ENCODE measurements at places on chromosomes 5 and 9. TPM values are rescaled to one million over a fixed set of nuclear protein-coding genes. Genes with fewer than 3 reads are reported as not detected.

DNA sequence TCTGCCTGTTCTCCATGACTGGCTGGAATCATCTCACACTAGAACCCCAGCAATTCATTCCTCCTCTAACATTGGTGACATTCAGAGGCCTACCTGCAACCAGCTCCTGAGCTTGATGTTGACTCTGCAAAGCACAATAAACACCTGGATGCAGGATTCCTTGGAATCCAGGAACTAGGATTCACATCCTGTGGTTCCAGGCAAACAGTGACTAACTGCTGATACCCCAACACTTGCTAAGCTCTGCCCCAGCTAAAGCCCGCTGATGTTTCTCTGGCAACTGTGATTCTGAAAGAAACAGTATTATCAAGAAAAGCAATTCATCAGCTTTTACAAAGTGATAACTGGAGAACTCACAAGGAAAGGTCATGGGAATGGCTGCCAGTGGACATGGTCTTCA lies 29.2 kb downstream of the SUSD1 start:
- DNase-seq: peak; percentile 85

DNA sequence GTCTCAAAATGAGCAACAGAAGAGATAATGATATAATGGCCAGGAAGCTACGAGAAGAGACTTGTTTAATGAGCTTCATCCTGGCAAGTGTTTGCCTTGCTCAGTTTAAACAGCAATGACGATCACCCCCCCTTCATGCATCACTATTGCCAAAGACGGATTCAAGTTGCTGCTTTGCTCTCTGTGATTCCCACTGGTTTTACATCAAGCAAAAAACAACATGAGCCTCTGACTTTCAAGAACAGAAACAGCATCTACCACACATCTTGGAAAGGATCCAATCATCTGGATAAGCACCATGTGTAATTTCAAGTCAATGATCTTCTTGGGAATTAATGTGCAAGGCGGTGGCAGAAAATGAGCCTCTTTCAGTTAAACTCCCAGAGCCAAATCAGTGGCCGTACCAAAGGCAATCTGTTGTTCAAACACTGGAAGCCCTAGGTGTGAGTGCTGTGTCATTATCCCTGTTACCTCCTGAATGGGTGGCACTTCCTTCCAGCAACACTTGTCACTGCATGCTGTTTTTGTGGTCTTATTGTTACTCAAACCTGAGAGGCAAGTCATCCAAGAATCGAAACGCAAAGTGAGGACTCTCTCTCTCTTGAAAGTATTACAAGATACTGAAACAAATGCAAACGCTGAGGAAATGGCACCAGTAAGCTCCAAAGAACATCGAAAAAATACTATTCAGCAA lies 72.8 kb downstream of the MED27 start:
- DNase-seq: no peak

DNA sequence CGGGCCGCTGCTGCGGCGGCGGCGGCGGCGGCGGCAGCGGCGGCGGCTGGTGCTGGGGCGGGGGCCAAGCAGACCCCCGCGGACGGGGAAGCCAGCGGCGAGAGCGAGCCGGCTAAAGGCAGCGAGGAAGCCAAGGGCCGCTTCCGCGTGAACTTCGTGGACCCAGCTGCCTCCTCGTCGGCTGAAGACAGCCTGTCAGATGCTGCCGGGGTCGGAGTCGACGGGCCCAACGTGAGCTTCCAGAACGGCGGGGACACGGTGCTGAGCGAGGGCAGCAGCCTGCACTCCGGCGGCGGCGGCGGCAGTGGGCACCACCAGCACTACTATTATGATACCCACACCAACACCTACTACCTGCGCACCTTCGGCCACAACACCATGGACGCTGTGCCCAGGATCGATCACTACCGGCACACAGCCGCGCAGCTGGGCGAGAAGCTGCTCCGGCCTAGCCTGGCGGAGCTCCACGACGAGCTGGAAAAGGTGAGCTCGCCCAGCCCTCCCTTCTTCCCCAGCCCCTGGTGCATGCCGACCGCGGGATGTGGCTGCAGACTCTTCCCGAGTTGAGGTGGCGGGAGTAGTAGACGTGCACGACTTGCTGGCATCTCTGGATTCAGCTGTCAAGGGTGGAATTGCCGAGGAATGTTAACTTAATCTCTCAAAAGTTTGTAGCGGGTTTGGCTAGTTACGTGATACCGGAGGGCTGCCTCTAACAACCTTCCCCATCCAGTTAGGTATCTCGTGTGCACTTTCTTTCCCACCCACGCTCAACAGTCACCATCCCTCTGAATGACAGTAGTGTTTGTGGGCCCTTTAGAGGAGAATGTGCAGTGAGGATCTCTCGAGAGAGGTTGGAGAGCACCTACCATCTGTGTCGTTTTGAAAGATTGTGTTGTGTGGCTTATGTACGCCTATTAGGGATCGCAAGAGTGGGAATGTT lies 932 bp downstream of the SLC12A2 start:
- DNase-seq: peak; percentile 27

- no peak for DNase-seq
These were observed 57.2 kb upstream of the KCNMB1 start for GRCh38 chr5:170446365-170446764.

DNA sequence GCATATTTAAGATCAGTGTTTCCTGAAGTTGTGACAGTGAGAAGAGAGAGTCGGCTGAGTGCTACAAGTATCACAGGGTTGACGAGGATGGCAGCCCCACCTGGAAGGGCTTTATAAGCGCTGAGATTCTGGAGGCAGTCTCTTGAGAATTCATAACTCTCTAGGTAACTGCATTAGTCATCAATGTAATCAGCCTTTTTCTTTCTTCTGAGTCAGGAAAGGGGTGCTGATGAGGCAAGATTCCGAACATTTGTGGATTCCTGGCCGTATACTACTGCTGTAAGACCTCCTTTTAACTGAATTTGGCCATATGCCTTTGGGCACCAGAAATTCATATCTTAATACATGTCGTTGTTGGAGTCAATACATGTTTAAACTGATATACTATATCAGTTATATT lies 6.6 kb upstream of the RNF20 start:
- peak; percentile 10 for DNase-seq

DNA sequence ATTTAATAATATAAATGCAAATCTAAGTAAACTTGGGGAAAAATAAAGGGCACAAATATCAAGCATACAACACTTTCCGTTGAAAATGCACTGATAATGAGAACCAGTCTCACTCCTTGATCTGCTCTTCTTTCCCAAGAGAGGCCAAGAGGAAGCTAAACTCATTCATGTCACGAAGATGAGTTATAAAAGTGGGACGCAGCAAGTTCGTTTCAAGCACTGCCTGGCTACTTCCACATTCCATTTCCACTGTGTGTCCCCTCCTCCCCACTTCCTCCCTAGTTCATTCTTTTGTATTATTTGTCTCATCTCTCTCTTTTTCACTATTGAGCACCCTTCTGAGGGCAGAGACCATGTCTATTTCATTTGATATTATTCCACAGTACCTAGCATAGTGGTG lies 158.1 kb downstream of the SLC24A2 start:
- no peak for DNase-seq

DNA sequence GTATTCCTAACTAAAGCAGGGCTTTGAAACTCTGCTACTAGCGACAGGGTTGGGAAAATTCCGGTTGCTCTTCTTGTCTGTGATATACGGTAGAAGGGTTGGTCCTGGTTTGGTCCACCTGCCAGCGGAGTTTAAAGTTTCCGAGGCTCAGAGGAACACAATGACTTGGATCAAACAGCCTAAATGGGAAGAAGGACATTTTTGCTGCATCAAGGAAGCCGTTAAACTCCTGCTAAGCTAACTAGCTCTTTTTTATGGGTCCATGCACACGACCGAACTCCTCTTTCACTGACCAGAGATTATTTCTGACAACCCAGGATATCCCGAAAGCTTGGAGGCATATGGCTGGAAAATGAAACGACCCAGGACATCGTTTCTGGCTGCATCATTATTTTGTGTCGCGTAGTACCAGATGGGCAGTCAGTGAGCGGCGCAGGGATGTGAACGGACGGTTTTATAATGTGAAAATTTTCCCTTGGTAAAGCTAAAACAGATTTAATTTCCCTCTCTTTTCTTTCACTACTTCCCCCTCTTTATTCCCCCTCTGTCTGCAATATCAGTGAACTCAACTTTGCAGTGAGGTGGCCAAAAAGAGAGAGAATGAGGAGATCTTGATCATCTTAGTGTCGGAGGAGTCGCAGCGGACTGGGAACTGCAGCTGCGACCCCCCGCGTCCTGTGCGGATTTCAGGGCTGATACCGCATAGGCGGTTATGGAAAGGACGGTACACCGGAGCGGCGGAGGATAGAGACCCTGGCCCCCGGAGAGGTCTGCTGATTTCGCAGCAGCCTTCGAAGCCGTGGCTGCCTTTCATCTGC lies at the start of gene LURAP1L:
LURAP1L (plus strand) TSS at position 160 of the 818 bp plus-strand sequence. CDS start 696 bp downstream, outside the sequence.
- peak; percentile 77 for DNase-seq

DNA sequence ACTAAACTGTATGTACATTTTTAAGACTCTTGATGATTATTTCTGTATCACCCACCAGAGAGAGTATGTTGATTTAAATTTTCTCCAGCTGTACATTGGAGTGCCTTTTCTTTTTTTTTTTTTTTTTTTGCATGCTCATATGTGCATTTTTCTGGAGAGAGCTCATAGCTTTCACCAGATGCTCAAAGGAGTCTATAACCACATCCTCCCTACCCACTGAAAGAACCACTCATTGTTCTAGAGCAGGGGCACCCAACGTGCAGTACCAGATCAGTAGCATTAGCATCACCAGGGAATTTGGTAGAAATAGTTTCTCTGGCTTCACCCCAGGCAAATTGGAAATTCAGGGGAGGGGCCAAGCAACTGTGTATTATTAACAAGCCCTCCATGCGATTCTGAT lies 53.9 kb upstream of the TMEM171 start:
- DNase-seq: peak; percentile 92

DNA sequence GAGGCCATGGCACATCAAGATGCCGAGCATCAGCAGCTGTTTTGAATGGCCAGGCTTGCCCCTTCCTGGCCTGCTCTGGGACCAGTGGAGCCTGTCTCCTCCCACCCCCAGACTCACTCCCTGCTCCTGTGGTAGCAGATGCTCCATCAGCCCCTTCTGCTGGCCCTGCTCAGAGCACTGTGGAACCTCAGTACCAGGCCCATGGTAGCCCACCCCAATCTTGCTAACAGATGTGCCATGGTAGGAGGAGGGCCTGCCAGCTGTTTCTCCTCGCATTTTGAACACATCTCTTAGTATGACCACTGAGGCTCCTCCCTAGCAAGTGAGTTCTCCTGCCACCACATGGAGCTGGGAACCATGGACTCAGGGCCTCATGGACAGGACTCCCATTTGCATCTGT lies 29.5 kb downstream of the COL27A1 start:
- no peak for DNase-seq

DNA sequence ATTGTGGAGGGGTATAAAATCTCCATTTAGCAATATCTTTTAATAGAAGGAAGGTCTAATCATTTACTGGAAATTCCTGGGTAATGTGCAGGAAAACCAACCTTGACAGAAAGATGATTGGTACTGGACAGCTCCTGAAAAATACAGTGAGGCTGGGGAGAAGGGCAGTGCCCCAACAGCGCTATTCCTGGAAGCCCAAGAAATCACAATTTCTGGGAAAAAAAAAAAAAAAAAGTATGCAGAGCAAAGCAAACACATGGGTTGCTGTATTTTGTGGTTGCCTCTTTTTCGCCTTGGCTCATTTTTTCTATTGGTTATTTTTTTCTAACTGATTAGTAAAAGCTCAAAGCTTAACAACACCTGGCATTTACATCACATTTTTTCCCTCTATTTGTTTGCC lies 249.7 kb downstream of the ENC1 start:
- no peak for DNase-seq

DNA sequence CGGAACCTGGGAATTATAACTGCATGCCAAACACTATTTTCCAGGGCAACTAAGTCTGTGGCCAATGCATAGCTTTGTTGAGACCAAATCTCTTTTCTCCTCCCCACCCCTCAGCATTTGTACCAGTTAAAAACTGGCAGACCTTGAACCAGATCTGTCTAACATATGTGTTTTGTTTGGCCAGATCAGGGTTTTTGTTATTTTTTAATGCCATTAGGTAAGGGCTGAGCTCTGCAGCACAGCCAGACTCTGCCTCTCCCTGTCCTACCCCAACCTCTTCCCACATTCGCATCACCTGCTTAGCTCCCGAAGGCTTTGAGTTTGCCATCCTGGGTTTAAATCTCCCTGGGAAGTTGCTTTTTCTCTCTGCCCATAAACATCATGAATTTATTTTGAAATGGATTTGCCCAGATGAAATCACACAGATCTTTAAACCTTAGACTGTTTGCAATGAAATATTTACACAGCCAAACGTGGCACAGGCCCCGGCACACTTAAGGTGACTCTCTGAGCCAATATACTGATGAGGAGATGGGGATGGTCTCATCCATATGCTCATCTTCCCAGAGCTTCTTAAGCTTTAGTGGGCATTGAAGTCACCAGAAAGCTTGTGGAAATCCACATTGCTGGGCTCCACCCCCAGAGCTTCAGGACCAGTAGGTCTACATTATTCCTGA lies 54.0 kb upstream of the ALDH1B1 start:
- no peak for DNase-seq

DNA sequence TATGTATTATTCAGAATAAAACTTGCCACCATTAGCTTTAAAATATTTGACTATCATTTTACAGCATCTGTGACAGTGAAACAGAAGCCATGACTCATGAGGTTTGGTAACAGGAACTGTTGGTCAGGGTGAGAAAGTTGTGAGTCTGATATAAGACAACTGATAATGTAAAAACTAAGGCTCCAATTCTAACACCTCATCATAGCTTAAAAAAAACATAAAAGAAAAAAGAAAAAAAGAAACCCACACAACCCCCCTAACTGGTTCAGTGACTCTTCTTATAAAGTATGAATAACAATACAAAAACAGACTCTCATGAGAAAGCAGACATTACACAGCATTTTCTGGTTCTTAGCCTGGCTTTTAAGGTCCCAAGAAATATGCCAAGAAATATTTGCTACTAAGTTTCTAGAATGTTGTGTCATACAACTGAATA lies 85.8 kb downstream of the MRPS27 start:
- peak; percentile 87 for DNase-seq

GRCh38 chr5:109388407-109388806 lies 21.4 kb downstream of the PJA2 start:
- no peak for DNase-seq

GRCh38 chr9:113929634-113930389 lies 53.7 kb downstream of the ZNF618 start:
- DNase-seq: peak; percentile 70

GRCh38 chr5:154546719-154547118 lies 68.7 kb upstream of the HAND1 start:
- DNase-seq: no peak

DNA sequence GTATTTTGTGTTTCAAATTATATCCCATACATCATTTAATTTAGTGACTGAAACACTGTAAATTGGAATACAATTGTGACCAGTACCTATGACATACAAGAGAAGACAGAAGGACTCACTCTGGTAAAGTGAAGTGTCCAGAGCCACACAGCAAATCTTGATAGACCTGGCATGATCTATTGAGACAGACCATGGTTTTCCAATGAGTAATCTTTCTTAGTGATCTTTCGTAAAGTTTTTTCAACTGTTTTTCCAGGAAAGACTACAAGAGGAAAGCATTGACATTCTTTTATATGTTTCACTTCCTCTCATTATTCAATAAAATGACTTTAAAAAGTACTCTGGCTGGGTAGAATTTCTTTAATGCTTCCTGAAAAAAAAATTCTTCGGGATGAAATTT lies 43.3 kb upstream of the ALDH1A1 start:
- peak; percentile 18 for DNase-seq

- peak; percentile 27 for DNase-seq
These were observed 242.1 kb downstream of the HCN1 start for GRCh38 chr5:45454114-45454513.

The ANKRD34B gene
- not detected for total RNA-seq

The FBP2 gene
- not detected for total RNA-seq

The LCN10 gene
- not detected for total RNA-seq

The CD14 gene
- not detected for total RNA-seq

The F12 gene
- 8.5 TPM for total RNA-seq

The TSC1 gene
- total RNA-seq: 16.6 TPM

The ORM2 gene
- not detected for total RNA-seq

The GGTA1 gene
- total RNA-seq: not detected

All from HT1080 (cell line).